ENCODE measurements at places on chromosomes 4 and X.

DNA sequence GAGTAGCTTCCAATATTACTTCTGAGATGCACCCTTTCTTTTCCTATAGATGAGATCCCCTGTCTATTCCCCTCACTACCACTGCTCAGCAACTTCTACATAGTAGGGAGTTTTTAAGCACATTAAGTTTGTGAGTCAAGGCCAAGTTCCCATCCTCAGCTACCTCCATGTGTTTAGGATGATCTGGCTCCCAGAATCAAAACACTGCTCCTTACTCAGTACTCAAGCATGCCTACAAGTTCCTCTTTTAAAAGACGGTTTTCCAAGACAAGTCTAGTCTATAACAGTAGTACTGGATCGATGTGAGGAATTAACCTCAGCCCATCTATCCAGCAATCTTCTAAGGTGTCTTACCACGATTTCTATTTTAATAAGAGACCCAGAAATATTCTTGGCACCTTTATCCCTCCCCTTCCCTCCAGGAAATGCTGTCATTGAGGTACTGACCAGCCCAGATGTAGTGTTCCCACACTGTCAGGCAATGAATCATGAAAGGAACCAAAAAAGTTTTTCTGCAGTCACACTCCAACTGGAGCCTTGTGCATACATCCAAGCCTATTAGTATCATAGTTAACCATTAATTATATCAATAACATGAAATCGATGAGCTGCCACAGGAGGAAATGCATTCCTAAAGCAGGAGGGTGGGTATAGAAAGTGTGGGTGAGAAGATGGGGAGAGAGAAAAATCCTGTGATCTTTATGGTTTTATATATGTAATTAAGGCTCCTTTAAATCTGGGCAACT lies 29.6 kb downstream of the AREG start:
- no peak for DNase-seq

DNA sequence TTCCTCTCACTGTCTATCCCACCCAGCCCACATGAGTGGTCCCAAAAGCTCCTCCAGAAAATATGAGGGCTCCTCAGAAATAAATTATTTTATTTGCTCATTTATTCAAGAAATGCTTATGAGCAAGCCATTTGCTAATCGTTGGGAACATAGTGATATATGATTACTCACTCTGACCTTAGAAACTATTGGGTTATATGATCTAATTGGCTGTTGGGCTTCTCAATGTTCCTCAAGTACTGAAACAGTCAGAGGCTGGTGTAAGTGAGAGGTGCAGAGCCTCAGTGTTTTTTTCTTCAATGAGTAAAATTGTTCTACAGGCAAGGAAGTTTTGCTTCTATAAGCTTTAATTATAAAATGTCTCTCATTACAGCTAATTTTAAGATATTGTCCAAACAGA lies 893.8 kb upstream of the INTU start:
- DNase-seq, result no peak

DNA sequence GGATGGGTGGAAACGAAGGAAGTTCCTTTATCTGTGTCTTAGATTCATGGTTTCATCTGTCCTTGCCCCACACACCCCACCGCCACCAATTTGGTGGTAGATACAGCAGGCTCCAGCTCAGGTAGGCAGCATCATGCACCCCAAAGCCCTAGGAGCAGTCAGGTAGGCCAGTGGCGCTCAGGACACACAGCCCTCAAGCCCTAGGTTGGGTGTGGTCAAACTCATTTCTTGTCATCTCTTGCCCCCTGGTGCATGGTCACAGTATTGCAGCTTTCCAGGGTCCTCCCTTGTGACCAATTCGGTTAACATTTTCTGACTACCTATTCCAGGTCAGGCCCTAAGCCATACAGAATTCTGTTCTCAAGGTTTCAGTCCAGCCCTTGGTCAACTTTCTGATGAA lies 14.5 kb upstream of the PRRG3 start:
- no peak for DNase-seq

DNA sequence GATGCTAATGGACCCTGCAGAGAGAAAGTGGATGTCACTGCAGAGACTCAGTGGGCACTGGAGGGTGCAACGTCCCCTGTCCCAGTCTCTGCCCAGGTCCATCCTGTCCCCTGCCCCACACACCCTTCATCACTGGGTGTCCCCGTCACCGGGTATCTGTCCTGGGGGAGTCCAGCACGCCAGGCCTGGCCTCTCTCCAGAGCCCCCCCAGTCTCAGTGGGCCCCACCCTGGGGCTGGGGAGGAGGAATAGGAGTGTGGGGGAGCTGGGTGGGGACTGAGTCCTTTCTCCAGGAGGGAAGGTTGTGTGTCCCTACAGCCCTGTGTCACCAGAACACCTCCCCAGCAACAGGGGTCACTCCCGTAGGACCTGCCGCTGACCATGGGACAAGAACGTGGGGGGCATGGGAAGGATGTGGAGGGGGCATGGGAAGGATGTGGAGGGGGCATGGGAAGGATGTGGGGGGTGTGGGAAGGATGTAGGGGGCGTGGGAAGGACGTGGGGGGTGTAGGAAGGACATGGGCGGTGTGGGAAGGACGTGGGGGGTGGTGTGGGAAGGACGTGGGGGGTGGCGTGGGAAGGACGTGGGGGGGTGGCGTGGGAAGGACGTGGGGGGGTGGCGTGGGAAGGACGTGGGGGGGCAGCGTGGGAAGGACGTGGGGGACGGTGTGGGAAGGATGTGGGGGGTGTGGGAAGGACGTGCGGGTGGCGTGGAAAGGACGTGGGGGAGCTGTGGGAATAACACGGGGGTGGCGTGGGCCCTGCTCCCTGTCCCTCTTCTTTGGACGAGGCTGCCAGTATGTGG lies 21.0 kb upstream of the SPON2 start:
- DNase-seq, result no peak

DNA sequence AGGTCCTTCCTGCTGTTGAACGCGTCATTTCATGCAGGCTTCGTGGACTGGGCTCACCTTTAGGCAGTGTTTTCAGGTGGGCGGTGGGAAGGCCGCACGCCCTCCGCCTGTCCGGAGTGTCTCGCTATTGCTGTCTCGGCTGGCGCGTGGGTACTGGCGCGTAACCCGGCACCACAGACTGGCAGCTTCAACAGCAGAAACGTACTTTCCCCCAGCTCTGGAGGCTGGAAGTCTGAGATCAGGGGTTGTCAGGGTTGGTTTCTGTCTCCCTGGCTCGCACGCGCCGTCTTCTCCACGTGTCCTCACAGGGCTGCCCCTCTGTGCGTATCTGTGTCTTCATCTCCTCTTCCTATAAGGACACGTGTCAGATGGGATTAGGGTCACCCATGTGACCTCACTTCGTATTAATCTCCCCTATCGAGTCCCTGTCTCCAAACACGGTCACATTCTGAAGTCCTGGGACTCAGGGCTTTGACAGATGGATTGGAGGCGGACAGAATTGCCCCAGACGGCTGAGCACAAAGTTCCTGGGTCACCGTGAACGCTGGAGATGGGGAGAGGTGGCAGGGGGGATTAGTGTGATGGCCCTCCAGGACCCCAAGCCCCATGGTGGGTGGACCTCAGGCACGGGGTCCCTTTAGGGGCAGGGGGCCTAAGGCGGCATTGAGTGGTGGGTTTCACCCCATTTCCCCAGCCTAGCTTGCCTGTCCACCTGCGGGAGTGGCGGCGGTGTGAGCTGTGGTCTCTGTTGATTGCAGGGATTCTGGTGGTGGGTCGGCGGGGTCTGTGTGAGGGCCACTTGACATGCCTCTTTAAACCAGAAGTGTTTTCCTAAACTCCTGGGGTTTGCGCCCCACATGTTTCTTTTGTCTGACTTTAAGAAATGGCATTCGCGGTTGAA lies 83.4 kb upstream of the LRPAP1 start:
- DNase-seq, result no peak

DNA sequence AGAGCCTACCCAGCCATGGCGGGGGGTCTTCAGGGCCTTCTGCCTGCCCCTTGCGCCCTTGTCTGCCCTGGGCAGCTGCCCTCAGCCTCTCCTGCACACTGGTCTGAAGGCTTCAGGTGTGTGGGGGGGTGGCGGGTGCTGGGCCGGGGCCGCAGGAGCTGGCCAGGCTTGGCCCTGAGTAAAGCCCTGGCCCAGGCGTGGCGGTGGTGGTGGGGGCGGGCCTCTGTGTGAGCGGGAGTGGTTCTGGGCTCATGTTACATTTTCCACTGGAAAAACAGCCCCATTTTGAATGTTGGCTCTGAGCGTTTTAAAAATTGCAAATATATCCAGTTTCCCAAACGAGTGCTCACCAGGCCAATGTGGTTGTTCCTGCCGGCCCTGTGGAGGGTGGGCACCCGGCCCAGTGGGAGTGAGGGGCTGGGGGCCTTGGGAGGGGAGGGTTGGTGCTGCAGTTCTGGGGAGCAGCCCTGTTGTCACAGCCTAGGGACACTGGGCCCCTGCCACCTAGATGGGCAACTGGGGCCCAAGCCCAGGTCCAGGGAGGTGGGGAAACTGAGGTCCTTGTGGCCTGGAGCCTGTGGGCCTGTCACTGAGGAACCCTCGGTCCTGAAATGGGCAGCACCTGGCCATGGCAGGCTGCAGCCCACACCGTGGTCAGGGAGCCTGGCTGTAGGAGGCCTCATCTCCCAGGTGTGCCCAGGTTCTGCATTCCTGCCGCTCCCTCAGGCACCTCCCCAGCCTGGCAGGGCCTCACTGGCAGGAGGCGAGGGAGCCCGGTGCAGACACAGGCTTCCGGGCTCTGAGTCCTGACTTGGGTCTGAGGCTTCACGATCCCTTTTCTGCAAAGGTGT lies 28.3 kb downstream of the FGFRL1 start:
- no peak for DNase-seq

DNA sequence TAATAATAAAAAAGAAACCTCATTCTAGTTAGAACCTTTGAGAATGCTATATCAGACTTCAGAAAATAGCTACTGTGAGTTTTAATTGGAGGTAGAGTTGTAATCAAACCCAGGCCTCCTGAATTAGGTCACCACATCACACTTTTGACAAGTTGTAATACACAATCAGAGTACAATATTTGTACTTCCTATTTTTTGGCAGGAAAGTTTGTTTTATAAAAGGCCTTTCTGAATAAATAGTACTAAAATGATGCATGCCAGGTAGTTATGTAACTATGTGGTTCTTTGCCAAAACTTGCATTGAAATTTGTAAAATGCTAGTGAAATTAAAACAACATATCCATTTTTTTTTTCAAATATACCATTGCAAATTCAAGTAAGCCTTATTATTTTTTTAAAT lies 26.8 kb downstream of the ADH7 start:
- no peak for DNase-seq

DNA sequence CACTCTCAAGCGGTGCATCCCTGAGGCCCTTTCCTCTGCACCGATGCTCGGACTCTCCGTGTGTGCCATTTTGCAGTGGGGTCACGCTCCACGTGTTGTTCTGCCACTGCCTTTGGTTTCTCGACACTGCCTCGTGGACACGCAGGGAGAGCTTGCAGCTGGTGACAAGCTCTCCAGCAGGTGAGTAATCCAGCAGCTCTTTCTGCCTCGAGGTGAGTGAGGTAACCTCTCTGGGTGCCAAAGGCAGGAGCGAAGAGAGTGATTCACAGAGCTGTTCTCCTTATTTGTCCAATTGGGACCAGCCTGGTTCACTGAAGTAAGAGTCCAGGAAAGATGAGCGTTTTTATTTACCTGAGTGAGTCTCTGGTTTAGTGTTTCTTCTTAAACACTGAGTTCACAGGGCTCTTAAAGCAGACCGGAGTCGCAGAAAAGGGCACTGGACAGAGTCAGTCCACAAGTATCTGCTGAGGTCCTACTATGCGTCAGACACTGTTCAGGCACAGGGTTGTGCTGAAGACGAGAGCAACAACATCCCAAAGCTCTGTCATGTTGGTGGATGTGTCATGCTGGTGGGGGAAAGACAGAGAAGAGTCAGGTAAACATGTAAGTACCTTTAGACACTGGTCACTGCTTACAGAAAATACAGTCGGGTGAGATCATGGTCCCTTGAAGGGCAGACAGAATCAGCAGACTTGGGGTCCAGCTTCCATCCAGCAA lies 61.8 kb downstream of the FHDC1 start:
- DNase-seq, result no peak

DNA sequence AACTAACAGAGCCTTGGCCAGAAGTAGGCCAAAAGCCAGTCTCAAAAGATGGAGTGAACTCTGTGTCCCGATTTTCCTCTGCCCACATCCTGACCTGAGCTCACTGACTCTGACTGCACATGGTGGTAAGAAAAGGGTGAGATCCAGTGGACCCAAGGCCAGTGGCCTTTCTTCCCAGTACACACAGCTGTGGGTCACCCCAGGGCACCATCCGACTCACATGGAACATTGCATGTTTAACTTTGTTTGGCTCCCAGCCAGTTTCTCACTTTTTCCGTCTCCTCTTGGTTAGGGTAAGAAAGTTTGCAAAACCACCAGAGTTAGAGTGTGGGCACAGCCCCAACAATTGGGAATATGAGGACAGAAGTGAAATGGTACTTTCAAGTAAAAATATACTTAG lies 69.8 kb downstream of the GAB1 start:
- no peak for DNase-seq

DNA sequence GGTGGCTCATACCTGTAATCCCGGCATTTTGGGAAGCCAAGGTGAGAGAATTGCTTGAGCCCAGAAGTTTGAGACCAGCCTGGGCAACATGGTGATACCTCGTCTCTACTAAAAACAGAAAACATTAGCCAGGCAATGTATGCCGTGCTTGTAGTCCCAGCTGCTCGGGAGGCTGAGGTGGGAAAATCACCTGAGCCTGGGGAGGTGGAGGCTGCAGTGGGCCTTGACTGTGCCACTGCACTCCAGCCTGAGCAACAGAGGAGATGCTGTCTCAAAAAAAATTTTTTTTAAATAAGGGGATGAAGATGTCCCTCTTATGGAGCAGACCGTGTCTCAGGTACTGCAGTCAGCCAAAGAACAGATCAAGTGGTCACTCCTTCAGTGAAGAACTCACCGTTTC lies 13.5 kb downstream of the CTAG1B start:
- DNase-seq, result no peak

GRCh38 chr4:13917015-13917414 lies 289.5 kb upstream of the BOD1L1 start:
- DNase-seq, result no peak

DNA sequence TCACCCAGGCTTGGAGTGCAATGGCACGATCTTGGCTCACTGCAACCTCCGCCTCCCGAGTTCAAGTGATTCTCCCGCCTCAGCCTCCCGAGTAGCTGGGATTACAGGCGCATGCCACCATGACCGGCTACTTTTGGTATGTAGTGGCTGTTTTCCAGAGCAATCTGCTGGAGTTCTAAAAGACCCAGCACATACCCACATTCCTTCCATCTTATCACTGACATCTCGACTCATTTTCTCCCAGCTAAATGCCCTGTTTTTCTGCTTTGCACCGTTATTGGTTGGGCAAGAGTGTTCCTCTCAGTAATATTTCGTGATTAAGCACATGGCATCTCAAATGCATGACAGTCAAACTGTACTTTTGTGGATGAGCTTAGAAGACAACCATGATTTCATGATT lies 53.7 kb downstream of the PRKX start:
- DNase-seq, result no peak
